ENCODE measurements at places on chromosomes 4 and X. TPM values are rescaled to one million over a fixed set of nuclear protein-coding genes. Genes with fewer than 3 reads are reported as not detected.

GRCh38 chrX:151722241-151722846 lies 6.5 kb downstream of the FATE1 start:
- H3K4me1 ChIP-seq, result peaks cover 4% of the 10 kb centered on the region
- H3K4me3 ChIP-seq, result no peak overlapping the region
- no peak overlapping the region for H3K27ac ChIP-seq

GRCh38 chr4:185886832-185887524 lies 75.0 kb upstream of the SORBS2 start:
- no peaks in the 10 kb centered on the region for H3K4me1 ChIP-seq
- H3K36me3 ChIP-seq, result no peaks in the 10 kb centered on the region
- no peak overlapping the region for H3K4me3 ChIP-seq

DNA sequence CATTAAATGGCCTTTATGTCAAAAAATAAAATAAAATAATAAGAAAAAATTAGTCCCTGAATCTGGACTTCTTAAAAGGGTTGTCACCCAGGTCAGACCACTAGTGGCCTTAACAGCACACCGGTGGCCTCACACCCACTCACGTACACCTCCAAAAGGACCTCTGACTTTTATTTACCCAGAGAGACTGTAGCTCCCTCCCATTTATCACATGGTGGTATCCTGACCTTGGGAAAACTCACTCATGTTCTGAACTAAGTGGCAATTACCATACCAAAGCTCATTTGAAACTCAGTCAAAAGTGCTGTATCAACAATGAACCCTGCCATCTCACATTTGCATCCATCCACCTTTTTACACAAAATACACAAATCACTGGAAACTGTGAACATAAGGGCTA lies 53.1 kb upstream of the MAP3K15 start:
- no peaks in the 10 kb centered on the region for H3K27me3 ChIP-seq
- no peak for DNase-seq
- no peaks in the 10 kb centered on the region for H3K36me3 ChIP-seq
- H3K4me3 ChIP-seq, result no peak overlapping the region

DNA sequence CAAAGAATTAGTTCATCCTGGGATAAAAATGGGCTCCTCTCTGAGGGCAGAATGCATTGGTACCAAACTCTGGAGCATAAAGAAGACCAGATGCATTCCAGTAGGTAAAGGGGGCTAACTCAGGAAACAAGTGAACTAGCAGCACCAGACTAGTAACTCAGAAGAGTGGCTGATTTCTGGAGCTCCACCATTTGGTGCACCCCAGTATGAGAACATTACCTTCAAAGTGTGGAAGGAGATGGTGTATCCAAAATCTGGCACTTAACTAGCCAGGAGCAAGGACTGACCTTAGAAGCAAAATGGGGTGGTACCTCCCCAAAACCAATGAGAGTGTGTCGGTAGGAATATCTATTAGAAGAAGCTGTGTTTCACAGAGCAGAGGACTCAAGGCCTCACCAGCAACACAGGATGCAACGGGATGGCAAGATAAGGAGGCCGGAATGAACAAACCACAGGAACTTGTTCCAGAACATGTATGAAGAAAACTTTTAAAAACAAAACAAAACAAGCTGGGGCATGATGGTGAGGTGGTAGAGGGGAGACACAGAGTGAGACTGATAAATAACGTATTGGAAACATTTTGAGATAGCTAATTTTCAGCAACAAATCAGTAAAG lies 142.3 kb downstream of the INPP4B start:
- no peak overlapping the region for H3K4me3 ChIP-seq
- no peaks in the 10 kb centered on the region for H3K4me1 ChIP-seq
- no peaks in the 10 kb centered on the region for H3K27me3 ChIP-seq
- DNase-seq, result no peak
- H3K36me3 ChIP-seq, result no peaks in the 10 kb centered on the region

DNA sequence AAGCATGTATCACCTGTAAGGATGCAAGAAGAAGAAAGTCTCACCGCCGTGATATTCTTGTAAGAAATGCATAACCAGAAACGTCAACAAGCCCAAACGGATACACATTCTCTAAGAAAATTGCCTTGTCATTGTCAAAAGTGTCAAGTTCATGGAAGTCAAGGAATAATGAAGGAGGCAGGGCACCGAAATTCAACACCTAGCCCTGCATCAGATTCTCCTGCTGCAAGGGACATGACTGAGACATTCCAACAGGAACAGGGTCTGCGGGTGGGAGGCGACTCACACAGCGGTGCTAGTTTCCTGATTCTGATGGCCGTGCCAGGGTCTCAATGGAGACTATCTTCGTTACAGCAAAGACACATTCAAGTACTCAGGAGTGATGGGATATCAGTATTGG lies 26.7 kb downstream of the IRF2 start:
- no peak overlapping the region for H3K4me3 ChIP-seq
- DNase-seq, result no peak
- H3K27me3 ChIP-seq, result no peaks in the 10 kb centered on the region
- H3K4me1 ChIP-seq, result peaks cover 51% of the 10 kb centered on the region
- no peaks in the 10 kb centered on the region for H3K36me3 ChIP-seq
- H3K27ac ChIP-seq, result peak overlapping the region; percentile 9

GRCh38 chr4:54400802-54401201 lies 171.7 kb downstream of the PDGFRA start:
- no peaks in the 10 kb centered on the region for H3K27me3 ChIP-seq
- H3K27ac ChIP-seq, result no peak overlapping the region
- no peaks in the 10 kb centered on the region for H3K36me3 ChIP-seq
- H3K4me3 ChIP-seq, result no peak overlapping the region
- H3K4me1 ChIP-seq, result no peaks in the 10 kb centered on the region

DNA sequence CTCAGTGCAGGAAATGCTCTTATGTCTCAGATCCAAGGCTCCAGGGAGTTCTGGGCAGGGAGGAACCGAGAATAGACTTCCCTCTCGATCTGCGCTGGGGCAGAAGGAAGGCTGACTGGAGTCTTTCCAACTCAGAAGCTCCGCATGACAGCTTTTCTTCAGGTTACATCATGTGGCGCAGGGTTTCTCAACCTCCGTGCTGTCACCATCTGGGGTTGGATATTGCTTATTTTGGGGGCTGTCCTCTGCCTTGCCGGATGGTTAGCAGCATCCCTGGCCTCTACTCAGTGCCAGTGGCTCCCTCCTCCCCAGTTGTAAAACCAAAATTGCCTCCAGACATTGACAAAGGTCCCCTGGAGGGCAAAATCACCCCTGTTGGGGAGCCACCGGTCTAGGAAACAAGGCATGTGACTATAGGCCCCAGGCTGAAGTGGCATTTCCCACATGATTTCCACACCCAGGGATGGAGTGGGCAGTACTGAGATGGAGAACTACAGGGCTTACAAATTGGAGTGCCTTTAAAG lies 21.4 kb downstream of the REELD1 start:
- no peak overlapping the region for H3K4me3 ChIP-seq
- H3K4me1 ChIP-seq, result peaks cover 4% of the 10 kb centered on the region
- DNase-seq, result no peak

The THOC2 gene
- 103 TPM for total RNA-seq

The GYPE gene
- 0.62 TPM for total RNA-seq

The GALNTL6 gene
- 4.9 TPM for total RNA-seq

The SYTL4 gene
- 51.4 TPM for total RNA-seq

DNA sequence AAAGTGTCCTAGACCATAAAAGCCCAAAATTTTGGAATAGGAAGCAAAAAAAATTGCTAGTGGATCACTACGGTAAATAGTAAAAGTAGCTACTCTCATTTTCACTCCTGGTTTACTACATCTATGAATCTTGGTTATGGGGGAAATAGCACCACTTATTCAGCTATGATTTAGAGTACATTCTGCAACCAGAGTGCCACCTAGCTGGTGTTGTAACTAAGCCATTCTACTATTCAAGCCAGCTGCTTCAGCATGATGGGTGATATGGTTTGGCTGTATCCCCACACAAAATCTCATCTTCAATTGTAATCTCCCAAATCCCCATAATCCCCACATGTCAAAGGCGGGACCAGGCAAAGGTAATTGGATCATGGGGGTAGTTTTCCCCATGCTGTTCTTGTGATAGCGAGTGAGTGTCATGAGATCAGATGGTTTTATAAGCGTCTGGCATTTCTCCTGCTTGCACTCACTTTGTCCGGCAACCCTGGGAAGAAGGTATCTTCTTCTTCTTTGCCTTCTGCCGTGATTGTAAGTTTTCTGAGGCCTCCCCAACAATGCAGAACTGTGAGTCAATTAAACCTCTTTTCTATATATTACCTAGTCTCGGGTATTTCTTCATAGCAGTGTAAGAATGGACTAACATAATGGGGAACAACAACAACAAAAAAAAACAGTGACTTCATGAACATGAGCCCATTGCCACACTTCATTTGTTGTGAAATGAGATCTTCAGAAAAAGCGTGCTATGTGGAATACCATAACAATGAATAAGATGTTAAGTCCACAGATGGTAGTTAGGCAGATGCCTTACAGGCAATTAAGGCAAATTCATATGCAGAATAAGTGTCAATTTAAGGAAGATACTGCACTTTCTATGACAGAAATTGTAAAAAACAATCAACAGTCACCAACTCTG lies 280.1 kb downstream of the PABPC4L start:
- no peak for DNase-seq
- H3K4me3 ChIP-seq, result no peak overlapping the region
- no peaks in the 10 kb centered on the region for H3K36me3 ChIP-seq
- H3K27me3 ChIP-seq, result no peaks in the 10 kb centered on the region

DNA sequence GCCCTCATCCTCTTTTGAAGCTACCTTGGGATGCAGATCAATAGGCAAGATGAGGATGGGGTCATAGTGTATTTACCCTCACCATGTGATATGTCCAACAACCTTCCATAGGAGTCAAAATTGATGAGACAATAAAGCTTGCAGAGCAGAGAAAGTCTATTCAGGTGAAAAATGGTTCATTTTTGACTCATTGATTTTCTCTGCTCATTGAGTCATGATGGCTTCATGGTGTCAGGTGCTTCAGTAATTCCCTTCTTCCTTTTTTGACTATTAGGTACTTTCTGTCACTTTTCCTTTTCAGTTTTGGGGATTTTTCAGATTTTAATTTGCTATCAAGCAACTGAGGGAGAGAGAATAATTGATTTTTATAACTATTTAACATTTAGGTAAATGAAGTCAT lies 55.9 kb upstream of the IL2 start:
- no peaks in the 10 kb centered on the region for H3K27me3 ChIP-seq
- H3K27ac ChIP-seq, result no peak overlapping the region
- DNase-seq, result no peak
- no peaks in the 10 kb centered on the region for H3K36me3 ChIP-seq

GRCh38 chr4:18394656-18395055 lies 373.1 kb upstream of the LCORL start:
- no peaks in the 10 kb centered on the region for H3K4me1 ChIP-seq
- no peak overlapping the region for H3K27ac ChIP-seq
- no peak for DNase-seq
- H3K27me3 ChIP-seq, result no peaks in the 10 kb centered on the region

GRCh38 chr4:145195167-145195952 lies 15.0 kb upstream of the OTUD4 start:
- H3K27ac ChIP-seq, result no peak overlapping the region
- H3K36me3 ChIP-seq, result no peaks in the 10 kb centered on the region
- H3K4me3 ChIP-seq, result no peak overlapping the region
- no peaks in the 10 kb centered on the region for H3K27me3 ChIP-seq
- DNase-seq, result no peak

The TLR10 gene
- 0.06 TPM for total RNA-seq

The USP17L17 gene
- not detected for total RNA-seq

The TMEM271 gene
- total RNA-seq, result 1.7 TPM

The CLNK gene
- 0.12 TPM for total RNA-seq

GRCh38 chr4:99763635-99764101 lies 53.0 kb upstream of the DAPP1 start:
- H3K27ac ChIP-seq, result no peak overlapping the region
- no peaks in the 10 kb centered on the region for H3K4me1 ChIP-seq
- peak; percentile 28 for DNase-seq
- H3K4me3 ChIP-seq, result no peak overlapping the region
- H3K27me3 ChIP-seq, result no peaks in the 10 kb centered on the region
- no peaks in the 10 kb centered on the region for H3K36me3 ChIP-seq

DNA sequence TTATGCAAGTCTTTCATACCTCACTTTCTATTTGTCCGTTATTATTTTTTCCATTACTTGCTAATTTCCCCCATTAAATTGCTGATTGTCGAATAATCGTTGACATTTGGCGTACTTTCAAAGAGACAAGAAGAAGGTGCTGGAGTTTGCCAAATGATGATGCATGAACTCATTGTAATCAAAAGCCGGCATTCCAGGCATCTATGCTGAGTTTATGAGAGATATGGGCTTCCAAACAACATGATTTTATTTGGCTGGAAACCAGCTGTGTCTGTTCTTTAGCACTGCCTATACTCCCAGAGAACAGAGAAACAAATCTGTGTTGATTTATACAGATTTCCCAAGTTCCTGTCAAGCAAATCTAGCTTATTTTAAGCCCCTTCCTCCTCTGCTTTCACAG lies 80.8 kb upstream of the RPS6KA3 start:
- H3K27ac ChIP-seq, result no peak overlapping the region
- no peaks in the 10 kb centered on the region for H3K4me1 ChIP-seq
- no peaks in the 10 kb centered on the region for H3K27me3 ChIP-seq

DNA sequence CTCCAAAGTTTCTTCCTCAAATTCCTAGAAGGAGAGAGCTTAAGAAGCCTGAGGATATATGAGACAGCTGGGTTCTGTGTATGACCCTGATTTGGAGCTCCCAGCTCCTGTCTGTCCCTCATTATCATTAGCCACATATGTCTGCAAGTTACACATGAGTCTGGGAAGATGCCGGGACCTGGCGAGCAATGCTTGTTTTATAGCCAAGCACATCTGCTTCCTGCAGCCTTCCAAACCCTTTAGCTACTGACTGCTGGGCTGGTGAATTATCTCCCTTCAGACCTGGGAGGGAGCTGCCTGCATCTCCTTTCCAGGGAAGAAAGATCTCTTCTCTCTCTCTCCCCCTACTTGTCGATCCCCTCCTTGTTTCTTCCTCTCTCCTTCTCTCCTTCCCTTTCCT lies 556.7 kb upstream of the BOD1L1 start:
- no peak overlapping the region for H3K27ac ChIP-seq
- no peaks in the 10 kb centered on the region for H3K36me3 ChIP-seq
- peak; percentile 38 for DNase-seq
- H3K27me3 ChIP-seq, result no peaks in the 10 kb centered on the region
- no peaks in the 10 kb centered on the region for H3K4me1 ChIP-seq
- H3K4me3 ChIP-seq, result no peak overlapping the region

GRCh38 chrX:44890247-44890646 lies 17.3 kb downstream of the KDM6A start:
- no peaks in the 10 kb centered on the region for H3K4me1 ChIP-seq
- H3K27ac ChIP-seq, result no peak overlapping the region
- DNase-seq, result no peak
- H3K27me3 ChIP-seq, result no peaks in the 10 kb centered on the region

The ART3 gene
- 73.9 TPM for total RNA-seq

The SLC16A2 gene
- 3.2 TPM for total RNA-seq

- DNase-seq, result no peak
- H3K27me3 ChIP-seq, result no peaks in the 10 kb centered on the region
- no peak overlapping the region for H3K27ac ChIP-seq
- no peak overlapping the region for H3K4me3 ChIP-seq
- no peaks in the 10 kb centered on the region for H3K36me3 ChIP-seq
Observed at GRCh38 chrX:96619588-96619987, 65.1 kb upstream of the DIAPH2 start.

GRCh38 chr4:124708517-124709300 lies 3.8 kb downstream of the ANKRD50 start:
- H3K36me3 ChIP-seq, result no peaks in the 10 kb centered on the region
- peaks cover 15% of the 10 kb centered on the region for H3K4me1 ChIP-seq
- H3K4me3 ChIP-seq, result no peak overlapping the region
- no peaks in the 10 kb centered on the region for H3K27me3 ChIP-seq

Data from testis (tissue), 5 donors.